Activated CD4-positive, alpha-beta T cell treated with anti-CD3 and anti-CD28 coated beads, Interleukin-2, amount 50 U/mL, for 48 hours (primary cell): ENCODE measurements at places on chromosomes 4 and X.

- no peak for DNase-seq
Observed at GRCh38 chr4:149781150-149781549, 34.5 kb downstream of the IQCM start.

GRCh38 chr4:116516711-116517110 is 568.7 kb downstream of the TRAM1L1 start:
- DNase-seq: no peak

GRCh38 chrX:111309083-111309482 is 38.8 kb upstream of the CAPN6 start:
- DNase-seq: no peak

DNA sequence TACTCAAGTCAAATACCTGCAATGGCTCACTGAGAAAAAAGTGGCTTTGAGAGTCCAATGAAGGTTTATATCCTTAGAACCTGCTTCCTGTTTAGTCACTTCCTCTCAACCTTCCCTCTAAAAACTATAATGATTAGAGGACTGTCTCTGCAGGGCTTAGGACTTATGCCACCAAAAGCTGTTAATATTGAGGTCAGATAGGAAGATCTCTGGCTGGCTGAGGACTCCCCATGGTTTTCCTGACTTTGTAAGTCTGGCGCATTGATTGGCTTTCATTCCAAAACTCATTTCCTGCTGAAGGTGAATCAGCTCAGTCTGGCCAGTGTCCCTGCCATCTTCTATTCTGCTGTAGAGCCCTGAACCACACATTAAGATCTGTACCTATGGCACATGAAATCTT is 140.9 kb upstream of the ANK2 start:
- DNase-seq: no peak

DNA sequence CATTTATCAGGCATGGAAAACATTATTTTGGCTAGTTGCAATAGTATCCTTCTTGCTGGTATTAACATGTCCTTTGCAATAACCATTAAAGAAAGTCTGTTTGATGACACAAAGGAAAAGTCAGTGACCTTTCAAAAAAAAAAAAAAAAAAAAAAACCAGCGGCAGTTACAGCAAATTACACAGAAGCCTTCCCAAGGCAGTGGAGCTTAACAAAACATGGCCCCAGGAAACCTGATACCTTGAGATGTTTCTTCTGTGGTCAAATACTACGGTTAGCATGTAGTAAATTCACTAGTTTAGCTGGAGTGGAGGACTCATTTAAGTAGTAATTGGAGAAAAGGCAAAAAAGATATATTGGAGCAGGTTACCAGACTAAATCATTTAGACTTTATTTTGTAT is 359.1 kb downstream of the DACH2 start:
- DNase-seq: no peak

DNA sequence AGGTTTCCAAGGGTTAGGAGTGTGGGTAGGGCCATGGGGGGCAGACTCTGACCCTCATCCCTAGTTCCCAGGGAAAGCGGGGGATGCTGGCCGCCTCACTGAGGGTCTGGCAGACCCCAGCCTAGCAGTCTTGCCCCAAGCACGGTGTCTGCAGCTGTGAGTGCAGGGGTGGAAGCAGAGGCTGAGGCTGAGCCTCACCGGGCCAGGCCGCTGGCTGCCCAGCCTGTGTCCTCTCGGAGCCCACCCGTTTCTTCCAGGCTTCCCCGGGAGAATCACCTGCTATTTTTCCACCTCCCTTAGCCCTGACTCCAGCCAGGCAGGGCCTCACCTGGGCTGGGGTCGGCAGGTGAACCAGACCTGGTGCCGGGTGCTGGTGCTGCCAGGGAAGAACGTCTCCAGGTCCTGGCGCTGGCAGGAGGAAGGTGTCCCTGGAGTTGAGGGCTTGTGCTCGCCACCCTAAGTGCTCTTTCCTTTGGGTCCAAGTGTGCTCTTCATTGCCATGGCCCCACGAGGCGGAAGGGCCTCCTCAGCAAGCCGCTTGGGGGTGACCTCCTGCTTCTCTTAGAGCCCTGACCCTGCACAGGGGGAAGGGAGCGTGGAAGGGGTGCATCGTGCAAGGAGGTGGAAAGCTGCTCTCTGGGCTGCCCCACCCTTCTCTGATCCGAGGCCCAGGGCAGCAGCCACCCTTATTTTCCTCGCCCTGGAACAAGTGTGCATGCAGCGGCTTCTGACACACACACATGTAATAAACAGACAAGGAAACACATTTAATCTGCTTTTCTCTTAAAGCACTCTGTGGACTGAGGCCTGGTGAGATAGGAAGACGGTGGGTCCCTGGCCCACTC is 112.7 kb downstream of the FAM53A start:
- DNase-seq: no peak

GRCh38 chr4:184021389-184021788 is 116.3 kb downstream of the STOX2 start:
- DNase-seq: no peak

GRCh38 chr4:145840162-145840768 is 98.4 kb downstream of the ZNF827 start:
- DNase-seq: no peak

- no peak for DNase-seq
Observed at GRCh38 chrX:94053575-94053974, 379.6 kb downstream of the FAM133A start.

DNA sequence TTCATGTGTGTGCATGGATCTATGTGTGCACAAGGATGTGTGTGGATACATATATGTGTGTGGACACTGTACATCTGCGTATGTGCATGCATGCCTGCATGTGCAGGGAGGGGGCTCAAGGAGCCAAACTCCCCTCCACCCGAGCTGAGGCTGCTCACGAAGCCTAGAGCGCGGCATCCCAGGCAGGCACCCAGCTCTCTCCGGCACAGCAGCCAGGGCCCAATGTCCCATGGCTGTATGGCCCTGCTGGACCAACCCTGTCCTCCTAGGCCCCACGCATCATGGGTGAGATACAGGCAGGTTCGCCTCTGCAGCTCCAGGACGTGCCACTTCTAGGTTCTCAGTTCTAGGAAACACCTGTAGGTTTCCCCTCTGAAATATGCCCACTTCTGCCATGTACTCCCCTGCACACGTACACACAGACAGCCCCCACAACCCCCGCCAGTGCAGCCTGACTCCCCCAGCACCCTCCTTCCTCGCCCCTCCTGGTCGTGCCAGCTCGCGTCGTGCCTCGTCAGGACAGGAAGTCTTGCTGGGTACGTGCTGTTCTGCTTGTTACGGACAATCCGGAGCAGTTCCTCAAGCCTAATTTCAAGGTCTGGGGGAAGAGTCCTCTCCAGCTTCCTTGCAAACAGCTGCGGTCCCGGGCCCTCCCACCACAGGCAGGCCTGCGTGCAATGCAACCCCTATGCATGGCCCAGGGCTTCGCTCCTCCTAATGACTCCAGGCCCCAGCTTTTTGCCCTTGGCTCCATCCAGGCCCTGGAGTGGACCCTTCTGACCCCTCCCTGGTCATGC is 3.2 kb upstream of the ADRA2C start:
- no peak for DNase-seq

DNA sequence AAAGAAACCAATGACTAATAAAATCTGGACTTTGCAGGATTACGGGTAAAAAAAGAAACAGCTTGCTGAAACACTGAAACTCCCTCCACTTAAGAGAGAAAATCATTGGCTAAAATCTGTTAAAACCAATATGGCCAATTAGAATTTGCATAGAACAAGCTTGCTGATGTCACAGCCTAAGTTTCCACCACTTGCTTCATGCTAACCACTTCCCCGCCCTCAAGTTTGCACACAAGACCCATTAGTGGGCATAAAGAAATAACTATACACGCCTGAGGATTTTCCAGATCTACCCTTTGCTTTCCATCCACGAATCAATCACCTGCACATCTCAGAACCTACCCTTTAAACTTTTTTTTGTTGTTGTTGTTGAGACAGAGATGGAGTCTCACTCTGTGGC is 42.7 kb upstream of the PHEX start:
- peak; percentile 29 for DNase-seq

- no peak for DNase-seq
Observed at GRCh38 chr4:123599061-123599919, 202.7 kb downstream of the SPRY1 start.

DNA sequence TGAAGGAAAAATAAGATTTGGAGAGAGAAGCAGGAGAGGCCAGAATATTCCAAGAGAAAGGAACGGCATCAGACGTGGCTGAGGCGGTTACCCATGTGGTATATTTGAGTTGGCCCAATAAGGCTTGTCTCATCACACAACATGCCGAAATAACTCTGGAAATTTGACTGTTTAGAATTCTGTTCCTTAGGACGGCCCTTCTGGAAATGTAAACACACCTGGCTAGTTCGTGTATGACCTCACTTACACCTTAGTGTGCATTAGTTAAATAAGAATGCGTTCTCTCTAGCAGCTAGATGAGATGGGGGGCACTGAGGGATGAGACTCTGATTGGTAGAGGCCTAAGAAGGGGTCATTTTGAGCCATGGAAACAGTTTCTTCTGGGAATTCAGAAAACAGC is 33.2 kb upstream of the PLAC1 start:
- DNase-seq: no peak

DNA sequence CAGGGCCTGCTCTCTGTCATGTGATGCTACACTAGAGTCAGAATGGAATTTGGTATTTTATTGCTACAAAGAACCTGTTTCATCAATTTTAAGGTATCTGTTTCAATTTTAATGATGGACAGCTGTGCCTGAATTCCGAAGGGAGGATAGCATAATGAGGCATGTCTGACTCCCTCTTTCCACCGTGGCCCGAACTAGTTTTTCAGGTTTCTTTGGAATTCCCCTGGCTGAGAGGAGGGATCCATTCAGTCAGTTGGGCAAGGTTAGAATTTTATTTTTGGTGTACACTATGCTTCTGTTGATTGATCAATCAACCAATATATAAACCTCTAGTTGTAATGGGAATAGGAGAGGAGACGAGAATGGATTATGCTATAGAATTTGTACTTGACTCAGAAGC is 761.8 kb downstream of the FAM133A start:
- no peak for DNase-seq

- no peak for DNase-seq
Observed at GRCh38 chr4:185280608-185281007, 71.2 kb downstream of the SNX25 start.

- DNase-seq: no peak
Observed at GRCh38 chr4:2907706-2908293, 55.4 kb downstream of the NOP14 start.

- DNase-seq: no peak
Observed at GRCh38 chr4:110107866-110108265, 90.5 kb downstream of the ELOVL6 start.

DNA sequence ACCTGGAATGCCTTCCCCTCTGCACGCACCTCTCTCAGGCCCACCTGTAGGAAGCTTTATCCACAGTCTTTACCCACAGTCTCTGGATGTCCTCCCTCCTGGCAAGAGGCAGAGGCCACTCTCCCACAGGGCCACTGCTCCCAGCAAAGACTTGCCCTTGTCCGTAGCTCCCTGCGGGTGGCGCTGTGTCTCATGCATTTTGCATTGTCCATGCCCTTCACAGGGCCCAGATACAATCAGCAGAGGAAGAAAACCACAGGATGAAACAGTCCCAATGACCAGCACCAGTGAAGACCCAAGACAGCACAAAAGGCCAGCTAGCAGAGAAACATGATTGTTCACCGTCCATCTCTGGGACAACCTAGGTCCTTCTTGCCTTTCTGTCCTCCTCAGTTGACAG is 2.1 kb upstream of the NSG1 start:
- DNase-seq: peak; percentile 22

DNA sequence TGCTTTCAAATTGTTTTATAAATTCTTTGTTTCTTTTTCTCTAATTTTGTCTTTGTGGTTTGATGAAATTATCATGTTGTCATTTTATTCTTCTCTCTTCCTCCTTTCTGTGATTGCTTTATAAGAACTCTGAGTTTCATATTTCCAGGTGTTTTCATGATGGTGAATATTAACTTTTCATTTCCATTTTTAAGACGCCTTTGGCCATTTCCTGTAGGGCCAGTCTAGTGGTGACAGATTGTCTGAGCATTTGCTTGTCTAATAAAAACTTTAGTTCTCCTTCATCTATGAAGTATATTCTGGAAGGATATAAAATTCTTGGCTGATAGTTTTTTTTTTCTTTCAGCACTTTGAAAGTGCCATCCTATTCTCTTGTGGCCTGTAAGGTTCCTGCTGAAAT is 128.1 kb downstream of the FAM13A start:
- no peak for DNase-seq

DNA sequence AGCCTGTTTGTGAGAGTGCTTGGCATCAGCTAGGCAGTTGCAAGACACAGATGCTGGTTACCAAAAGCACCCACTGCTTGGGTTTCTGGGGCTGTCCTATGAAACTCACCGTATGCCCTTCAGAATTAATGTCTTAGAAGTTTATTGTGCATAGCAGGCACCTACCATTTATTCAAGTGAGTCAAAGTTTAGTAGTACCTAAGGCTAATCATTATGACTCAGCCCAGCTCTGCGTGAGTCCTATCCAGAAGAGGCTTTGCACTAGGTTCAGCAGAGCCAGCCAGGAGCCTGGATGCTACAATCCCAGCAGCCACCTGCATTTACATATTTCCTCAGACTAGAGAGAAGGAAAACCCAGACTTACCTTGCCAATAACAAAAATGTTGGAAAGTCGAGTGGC is 4.2 kb downstream of the RPS4X start:
- DNase-seq: no peak

GRCh38 chr4:134471569-134471968 is 270.0 kb upstream of the PABPC4L start:
- DNase-seq: no peak

DNA sequence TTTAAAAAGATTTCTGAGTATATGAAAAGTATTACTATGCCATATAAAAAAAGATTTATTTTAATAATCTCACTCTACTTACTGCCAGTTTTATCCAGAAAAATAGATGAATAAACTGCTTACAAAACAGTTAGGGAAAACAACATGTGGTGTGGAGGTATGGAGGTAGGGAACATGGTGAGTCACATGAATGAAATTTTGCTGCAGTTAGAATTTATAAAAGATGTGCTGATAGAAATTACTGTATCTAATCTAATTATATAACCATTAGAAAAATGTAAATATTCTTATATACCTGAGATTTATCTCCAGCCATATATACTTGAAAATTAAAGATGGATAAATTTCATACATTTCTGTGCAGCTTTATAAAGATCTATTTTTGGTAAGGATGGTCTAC is 184.0 kb upstream of the ANK2 start:
- no peak for DNase-seq

DNA sequence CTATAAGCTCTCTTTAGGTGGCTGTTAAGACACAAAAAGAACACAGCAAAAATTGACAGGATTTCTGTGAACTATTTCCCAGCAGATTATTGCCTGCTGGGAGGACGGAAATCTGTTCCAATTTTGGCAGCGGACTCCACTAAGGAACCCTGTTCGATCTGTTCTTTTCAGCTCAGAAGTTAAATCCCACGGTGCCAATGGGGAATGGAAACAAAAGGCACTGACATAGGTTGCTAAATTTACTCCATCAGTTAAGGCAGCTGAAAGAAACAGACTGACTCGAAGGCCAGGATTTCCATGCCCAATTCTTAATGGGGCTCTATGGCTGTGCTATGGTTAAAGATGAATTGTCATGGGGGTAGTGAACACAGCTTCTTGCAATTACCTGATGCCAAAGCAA is 126.5 kb upstream of the HPGD start:
- DNase-seq: no peak

GRCh38 chrX:153878345-153878744 is 7.6 kb downstream of the L1CAM start:
- no peak for DNase-seq

- no peak for DNase-seq
Observed at GRCh38 chr4:128715616-128716015, 93.9 kb upstream of the JADE1 start.

GRCh38 chrX:123964156-123964834 is 2.8 kb downstream of the STAG2 start:
- DNase-seq: no peak
